ENCODE measurements at places on chromosomes 3 and 15. TPM values are rescaled to one million over a fixed set of nuclear protein-coding genes. Genes with fewer than 3 reads are reported as not detected.

The GPR62 gene
- not detected for total RNA-seq

The RASL12 gene
- total RNA-seq = 0.07 TPM

The MYLK gene
- total RNA-seq = not detected

The ITIH1 gene
- not detected for total RNA-seq

The ILDR1 gene
- total RNA-seq = not detected

The OR5K2 gene
- total RNA-seq = not detected

The LYZL4 gene
- total RNA-seq = not detected

The STAB1 gene
- total RNA-seq = not detected

The POTEB2 gene
- not detected for total RNA-seq

The CASR gene
- not detected for total RNA-seq
